ENCODE measurements at places on chromosomes 6 and 20.
A peak's percentile ranks its signal among the peaks of the same experiment; 100 is the strongest.

- DNase-seq, result peak; percentile 74
Observed at GRCh38 chr20:1623501-1624205, 3.8 kb upstream of the SIRPB1 start.

GRCh38 chr6:6918216-6918983 lies 189.4 kb upstream of the RREB1 start:
- peak; percentile 94 for DNase-seq

DNA sequence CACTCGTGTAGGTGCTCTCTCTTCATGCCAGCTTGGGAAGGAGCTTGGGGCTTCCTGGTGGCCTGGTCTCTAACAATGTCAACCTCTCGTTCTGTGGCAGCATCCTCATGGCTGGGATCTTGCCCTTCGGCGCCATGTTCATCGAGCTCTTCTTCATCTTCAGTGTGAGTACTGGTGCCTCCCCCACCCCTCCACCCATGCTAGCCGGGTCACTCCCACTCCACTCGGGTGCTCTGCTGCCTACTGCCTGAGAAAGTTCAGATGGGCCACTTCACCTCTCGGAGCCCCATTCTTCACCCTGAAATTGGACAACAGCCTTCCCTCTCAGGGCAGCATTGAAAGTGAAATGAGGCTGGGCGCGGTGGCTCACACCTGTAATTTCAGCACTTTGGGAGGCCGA lies 48.8 kb downstream of the TM9SF4 start:
- DNase-seq, result no peak

- no peak for DNase-seq
Observed at GRCh38 chr6:162942866-162943265, 215.1 kb downstream of the PACRG start.

GRCh38 chr6:73569121-73569520 lies 48.3 kb upstream of the EEF1A1 start:
- DNase-seq, result no peak

- DNase-seq, result no peak
Observed at GRCh38 chr6:101770116-101770515, 376.6 kb downstream of the GRIK2 start.

- DNase-seq, result no peak
Observed at GRCh38 chr6:14913931-14914330, 331.9 kb upstream of the JARID2 start.

DNA sequence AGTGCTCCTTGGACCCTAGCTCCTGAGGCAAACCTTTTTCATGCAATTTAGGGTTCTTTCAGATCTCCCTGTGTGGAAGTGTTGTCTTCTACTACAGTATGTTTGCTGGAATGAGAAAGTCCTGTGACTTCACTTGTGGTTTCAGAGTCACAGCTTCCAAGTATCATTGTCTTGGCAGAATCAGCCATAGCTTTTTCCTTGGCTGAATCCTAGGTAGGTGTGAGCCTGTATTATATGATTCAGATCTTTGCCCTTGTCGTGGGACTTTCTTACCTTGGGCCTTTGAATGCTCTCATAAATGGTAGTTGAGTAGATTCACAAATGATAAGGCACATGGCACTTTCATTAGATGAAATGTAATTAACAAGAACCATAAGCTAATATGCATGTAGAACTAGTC lies 16.5 kb downstream of the CARMIL1 start:
- DNase-seq, result no peak

DNA sequence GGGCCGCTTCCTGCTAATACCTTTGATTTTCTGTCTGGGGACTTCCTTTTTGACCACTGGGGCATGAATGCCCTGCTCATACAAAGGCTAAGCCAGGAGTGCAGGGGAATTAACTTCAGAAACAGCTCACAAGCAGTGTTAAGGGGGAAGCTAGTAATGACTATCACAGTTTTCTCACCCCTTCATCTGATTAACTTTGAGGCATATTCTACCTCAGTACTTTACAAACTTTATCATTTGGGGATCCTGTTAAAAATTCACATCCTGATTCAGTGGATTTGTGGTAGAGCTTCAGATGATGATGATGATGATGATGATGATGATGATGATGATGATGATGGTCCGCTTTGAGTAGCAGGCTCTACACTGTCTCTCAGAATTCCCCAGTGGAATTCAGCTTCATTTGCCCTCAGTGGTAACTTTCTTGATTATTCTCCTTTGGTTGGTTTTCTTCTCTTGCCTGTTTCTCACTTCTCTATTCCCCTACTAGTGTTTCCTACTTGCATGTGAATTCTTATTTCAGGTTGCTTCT lies 78.4 kb upstream of the TMEM170B start:
- DNase-seq, result no peak

GRCh38 chr20:38635721-38636288 lies 34.2 kb downstream of the ARHGAP40 start:
- DNase-seq, result peak; percentile 32

DNA sequence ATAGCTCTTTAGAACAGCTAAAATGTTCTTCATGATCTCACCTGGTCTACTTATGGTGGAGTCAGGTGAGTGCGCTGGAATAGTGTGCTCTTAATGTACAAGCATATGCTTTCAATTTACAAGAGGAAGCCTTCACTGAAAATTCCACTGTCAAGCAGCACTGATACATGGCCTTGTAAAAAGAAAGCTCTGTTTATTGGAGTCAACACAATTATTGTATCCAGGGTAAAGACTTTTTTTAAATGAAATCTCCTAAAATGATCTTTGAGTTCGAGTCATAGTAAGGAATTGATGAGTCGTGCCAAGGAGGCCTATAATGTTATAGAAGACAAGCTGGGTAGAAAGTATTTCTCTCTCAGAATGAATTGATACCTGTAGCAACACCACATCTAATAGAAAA lies 41.6 kb upstream of the CARMIL1 start:
- DNase-seq, result no peak

- no peak for DNase-seq
Observed at GRCh38 chr6:153373869-153374268, 242.8 kb upstream of the RGS17 start.

- DNase-seq, result no peak
Observed at GRCh38 chr6:52697903-52698302, 27.0 kb downstream of the TMEM14A start.

- no peak for DNase-seq
Observed at GRCh38 chr6:132361101-132361500, 40.2 kb downstream of the MOXD1 start.

- no peak for DNase-seq
Observed at GRCh38 chr6:93341900-93342613, 77.3 kb downstream of the EPHA7 start.

GRCh38 chr6:8075185-8075584 lies 11.0 kb upstream of the BLOC1S5 start:
- no peak for DNase-seq

- no peak for DNase-seq
Observed at GRCh38 chr6:100761841-100762240, 119.3 kb downstream of the ASCC3 start.

DNA sequence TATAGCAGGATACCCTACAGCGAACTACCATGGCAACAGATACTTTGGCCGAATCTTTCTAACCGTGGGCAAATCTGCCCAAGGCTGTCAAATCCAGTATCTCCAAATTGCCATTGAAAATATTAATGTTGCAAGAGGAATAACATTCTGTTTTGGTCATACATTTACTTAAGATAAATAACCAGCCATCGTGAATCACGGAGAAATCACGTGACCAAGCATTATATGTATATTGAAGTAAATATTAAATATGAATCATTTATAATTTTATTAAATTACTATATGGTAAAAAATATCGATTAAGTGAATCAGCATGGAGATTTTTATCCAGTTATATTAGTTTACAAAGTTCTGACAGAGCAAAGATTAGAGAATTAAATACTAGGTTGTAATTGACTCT lies 714.6 kb upstream of the GJE1 start:
- no peak for DNase-seq

DNA sequence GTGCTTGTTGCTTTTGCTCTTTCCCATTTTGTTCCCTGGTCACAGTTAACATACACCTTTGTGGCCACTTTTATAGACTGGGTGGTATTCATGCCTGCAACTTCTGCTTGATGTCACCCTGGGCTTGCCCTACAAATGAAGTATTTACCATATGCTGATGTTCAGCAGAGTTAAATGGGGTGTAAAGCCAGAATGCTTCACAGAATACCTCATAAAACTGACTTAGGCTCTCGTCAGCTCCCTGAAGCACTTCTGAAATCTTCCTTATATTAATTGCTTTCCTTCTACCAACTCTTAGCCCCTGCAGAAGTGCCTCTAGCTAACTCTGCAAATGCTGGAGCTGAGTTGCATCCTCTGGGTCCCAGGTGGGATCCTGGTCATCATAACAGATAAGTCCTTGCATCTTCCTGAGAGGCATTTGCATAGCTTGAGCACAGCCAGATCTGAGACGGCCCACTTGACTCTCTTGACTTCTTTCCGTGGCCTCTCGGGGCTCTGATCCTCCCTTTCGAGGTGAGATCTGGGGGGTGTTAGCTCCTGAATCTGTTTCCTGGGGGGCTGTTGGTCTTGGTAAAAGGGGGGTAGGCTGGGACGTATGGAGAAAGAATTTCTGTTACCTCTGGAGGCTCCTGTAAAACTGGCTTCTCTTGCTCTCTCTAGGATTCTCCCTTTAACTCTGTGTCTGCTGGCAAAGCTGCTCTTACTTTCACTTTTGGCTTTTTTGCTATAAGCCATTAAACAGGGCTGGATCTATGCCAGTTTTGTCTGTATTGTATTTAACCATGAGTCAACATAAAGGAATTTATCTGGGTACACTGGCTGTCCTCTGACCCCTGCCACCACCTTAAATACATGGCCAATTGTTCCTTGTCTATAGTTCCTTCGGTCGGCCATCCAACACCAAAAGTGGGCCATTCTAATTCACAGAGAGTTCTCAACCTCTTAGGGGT lies 223.0 kb upstream of the SYNCRIP start:
- no peak for DNase-seq

DNA sequence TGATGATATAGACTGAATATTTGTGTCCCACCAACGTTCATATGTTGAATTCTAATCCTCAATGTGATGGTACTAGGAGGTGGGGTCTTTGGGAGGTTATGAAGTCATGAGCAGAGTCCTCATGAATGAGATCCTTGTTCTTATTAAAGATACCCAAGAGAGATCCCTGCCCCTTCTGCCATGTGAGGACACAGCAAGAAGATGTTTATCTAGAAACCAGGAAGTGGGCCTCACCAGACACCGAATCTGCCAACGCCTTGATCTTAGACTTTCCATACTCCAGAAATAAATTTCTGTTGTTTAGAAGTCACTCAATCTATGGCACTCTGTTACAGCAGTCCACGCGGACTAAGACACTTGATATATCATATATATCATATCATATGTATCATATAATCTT lies 67.7 kb upstream of the GCM1 start:
- no peak for DNase-seq

DNA sequence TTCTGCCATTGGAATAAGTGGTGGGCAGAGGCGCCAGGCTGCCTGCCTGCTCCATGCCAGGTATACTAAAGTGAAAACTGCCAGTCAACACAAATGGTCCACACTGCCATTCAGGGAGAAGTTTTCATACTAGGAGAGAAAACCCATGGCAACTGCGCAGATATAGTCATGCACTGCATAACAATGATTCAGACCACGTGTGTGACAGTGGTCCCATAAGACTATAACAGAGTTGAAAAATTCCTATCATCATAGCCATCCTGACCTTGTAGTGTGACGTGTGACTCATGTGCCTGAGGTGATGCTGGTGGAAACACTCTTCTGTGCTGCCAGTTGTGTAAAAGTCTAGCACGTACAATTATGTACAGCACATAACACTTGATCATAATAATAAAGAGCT lies 25.1 kb downstream of the ZC3H12D start:
- DNase-seq, result no peak

- no peak for DNase-seq
Observed at GRCh38 chr20:57918551-57918950, 208.7 kb upstream of the PMEPA1 start.
